CD8-positive, alpha-beta T cell (primary cell): ENCODE measurements at places on chromosomes 3 and 15.

GRCh38 chr3:124277144-124277890, 285.4 kb upstream of the ROPN1 start:
- no peak for DNase-seq

DNA sequence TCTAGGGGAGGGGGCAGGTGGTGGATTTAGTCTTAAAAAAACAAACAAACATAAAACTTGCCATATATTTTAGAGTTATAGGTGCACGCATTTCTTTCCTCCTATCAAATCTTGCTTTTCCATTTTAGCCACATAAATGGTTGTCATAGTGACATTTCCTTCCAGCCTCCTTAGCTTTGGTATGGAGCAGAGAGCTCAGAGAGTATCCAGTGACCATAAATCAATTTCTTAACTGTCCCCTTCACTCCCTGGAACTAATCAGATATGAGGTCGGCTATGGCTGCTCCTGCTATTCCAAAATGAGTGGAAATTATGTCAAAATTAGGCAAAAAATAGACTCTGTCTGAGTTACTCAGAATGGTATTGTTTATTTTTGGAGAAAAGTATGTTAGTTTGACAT, 164.5 kb downstream of the EBLN2 start:
- DNase-seq, result no peak

DNA sequence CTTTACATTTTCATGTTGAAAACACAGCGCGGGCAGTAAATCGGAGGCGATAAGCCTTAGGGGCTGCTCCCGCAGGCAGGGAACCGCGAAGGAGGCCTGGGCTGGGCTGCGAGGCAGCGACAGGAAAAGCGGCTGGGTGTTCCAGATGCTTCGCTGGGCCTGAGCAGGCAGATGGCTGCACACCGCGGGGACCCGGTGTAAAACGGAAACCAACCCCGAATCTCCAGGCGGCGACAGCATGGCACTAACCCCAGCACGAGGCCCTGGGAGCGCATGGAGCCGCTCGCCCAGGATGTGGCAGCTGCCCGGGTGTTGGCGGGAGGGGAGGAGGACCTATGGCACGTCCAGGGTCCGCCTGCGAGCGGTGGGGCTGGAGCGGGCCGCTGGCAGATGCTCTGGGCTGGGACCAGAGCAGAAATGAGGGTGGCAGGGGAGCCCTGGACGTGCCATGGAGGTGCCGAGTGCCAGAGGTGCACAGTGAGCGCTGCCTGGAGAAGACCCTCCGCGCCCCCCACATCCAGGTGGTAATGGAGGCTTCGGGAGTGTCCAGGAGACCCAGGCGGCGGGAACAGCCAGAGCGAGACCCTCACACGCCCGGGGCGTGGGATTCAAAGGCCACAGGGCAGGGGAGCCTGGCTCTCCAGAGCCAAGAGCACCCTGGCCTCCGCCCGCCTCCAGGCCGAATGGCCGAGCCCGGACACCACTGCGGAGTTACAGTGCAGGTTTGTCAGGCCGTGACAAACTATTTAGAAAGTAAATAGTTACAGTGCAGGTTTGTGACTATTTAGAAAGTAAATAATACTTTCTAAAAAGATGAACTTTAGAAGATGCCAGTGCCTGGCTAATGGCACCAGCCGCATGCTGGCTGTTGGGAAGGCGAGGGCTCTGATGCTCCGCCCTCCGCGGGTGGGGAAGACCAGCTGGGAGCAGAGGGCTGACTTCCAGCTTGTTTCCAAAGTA, 293.6 kb downstream of the OCA2 start:
- DNase-seq, result no peak

DNA sequence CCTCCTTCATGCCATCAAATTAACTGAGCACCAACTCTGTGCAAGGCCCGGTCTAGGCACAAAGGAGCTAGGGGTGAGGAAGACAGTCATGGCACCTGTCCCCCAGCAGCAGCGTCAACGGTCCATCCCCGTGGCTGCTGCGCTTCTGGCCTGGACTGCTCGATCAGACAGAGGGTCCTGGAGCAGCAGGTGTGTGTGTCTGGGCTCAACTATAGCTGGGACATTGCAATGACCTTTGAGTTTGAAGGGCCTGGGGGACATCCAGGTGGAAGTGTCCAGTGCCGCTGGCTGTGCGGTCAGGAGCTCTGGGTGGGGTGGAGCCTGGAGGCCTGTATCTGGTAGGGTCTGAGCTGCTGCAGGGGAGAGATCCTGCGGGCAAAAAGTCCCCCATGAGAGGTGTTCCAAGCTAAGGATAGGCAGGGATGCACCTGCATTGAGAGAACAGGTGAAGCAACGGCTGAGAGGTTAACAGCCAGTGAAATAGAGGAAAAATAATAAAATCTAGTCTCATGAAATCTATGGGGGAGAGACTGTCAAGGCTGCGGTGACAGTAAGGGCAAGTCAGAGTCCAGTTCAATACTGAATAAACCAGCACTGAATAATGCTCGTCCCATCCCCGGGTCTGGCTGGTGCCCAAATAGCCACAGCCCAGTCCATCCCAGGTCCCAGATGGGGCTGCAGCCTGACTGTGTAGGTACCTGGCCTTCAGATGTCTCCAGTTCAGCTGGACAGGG, 25.4 kb upstream of the SLC41A3 start:
- DNase-seq, result no peak

GRCh38 chr3:51712511-51712931, 5.7 kb downstream of the GRM2 start:
- DNase-seq, result no peak

DNA sequence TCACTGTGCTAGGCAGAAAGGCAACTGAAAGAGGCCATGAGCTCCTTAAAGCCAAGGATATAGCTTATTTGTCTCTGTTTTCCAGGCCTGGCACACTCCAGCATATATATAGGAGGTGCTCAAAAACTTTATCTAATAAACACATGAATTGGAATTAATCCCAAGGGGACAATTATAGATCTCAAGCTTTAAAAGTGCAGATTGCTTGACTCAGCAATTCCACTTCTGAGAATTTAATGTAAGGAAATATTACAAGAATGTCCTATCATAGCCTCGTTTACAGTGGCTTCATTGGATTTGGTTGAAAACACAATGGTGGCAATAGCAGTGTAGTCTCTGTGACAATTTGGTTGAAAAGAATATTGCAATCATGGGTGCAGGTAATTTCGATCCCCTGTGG, 267.3 kb downstream of the SHQ1 start:
- no peak for DNase-seq

- peak; percentile 68 for DNase-seq
Observed at GRCh38 chr3:106033654-106034053, 164.8 kb upstream of the CBLB start.

- no peak for DNase-seq
Observed at GRCh38 chr3:186882150-186882524, 39.6 kb downstream of the ADIPOQ start.

- no peak for DNase-seq
Observed at GRCh38 chr3:14323401-14324223, 78.8 kb upstream of the SLC6A6 start.

DNA sequence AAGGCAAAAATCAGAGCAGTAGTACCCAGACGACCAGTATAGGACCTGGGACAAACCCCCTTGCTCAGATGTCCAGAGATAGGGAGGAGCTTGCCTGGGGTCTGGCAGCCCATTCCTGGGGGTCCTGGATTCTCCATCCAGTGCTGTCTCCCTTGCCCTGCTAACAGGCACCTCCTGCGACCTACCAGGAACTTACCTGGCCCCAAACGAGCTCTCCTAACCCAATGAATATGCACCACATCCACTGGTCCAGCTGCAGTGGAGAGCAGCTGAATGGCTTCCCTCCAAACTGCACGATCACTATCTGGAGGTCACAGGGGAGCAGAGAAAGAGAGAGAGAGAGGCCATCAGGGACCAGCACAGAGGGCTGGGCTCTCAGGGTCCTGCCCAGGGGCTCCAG, 19.1 kb upstream of the SEC13 start:
- DNase-seq, result no peak

- no peak for DNase-seq
Observed at GRCh38 chr3:54240-54639, 142.3 kb upstream of the CHL1 start.

- no peak for DNase-seq
Observed at GRCh38 chr3:197420115-197420514, 121.7 kb upstream of the DLG1 start.

DNA sequence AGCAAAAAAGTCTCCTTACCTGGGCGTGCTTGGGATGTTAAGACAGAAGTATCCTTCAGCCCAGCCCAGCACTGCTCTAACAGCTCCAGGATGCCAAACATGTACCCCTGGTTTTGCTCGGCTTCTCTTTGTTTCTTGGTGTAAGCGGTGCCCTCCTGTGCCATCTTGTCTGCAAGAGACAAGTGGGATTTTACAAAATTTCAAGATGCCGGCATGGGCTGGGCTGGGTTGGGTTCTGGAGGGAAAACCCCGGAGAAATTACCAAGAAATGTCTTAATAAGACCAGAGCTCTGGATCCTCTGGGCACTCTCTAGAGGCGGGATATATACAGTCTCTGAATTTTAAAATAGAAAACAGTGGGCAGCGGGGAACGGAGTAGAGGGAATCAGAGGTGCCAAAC, 4.6 kb upstream of the SOX14 start:
- DNase-seq, result no peak

- DNase-seq, result no peak
Observed at GRCh38 chr3:175287361-175287963, 428.3 kb downstream of the NAALADL2 start.

DNA sequence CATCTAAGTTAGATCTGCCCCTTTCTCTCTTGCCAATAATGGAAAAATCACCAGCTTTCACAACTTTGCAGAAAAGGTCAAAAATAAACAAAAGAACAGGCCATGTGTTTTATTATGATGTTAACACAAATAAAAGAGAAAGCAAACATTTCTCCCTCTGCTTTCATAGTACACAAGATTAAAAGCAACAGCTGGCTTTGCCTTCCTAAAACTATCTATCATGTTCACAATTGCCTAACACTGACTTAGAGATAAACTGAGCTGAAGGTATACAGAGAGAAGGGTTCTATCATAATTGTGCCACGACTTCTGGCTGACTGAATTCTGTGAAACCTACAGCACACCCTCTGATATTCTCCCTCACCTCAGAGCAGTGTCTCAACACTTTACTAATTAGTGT, 29.4 kb downstream of the AADAC start:
- DNase-seq, result no peak

- DNase-seq, result no peak
Observed at GRCh38 chr3:107514453-107514852, 8.3 kb upstream of the BBX start.

DNA sequence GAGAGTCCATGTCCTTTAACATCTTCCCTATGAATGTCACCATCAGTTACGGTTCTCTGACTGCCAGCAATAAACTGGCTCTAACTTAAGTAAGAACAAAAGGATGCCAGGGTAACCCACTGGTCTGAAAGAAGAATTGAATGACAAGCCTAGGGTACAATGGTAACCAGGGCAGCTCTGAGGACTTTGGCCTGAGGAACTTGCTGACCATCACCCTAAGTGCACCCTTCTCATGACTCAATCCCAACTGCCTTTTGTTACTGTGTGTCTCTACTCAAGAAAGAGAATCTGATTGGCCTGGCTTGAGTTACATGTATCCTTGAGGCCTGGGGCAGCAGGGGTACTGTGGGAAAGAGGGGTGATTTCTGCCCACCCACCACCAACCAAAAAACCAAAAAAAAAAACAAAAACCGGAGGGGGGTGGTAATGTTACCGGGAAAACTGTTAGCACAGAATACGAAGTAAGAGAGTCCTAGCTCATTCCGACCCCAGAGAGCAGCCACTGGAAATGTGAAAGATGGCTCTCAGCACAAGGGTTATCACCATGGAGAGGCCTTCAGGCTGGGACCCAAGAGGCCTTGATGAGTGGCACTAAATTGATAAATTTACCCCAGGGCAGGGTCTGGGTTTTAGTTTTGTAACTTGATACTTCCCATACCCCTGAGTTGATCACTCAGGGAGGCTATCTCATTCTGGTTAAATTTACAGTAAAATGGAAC, 9.3 kb upstream of the SLC28A1 start:
- no peak for DNase-seq

DNA sequence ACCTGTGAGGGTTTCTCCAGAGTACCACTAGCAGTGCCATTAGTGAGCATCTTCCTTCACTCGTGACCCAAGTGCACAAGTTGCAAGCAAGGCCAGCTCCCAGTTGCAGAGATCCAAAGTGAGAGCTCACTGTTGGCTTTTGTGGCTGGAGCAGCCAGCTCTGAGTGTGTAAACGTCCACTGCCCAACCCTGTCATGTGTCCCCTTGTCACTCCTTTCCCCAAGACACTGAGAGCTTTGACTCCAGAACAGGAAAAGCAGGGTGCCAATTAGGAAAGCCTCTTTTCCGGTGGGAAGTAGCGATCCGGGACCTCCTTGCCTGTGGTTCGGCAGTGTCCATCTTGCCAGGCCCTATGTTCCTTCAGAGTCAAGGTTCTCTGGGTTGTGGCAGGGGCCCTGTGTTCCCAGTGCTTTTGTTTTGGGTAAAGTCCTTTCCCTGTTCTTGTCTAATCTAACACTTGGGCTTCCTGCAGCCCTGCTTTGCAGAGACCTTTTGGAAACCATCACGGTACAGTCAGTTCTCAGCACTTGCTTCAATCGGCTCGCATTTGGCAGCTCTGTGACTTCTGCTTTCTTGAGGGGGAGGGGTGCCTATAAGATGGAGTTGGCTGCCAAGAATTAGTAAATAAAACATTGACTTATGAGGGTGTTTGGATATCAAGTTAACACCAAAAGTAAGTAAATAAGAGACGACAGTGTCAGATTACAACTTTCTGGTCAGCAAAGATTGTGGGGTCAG, 90.5 kb downstream of the DNASE1L3 start:
- no peak for DNase-seq

DNA sequence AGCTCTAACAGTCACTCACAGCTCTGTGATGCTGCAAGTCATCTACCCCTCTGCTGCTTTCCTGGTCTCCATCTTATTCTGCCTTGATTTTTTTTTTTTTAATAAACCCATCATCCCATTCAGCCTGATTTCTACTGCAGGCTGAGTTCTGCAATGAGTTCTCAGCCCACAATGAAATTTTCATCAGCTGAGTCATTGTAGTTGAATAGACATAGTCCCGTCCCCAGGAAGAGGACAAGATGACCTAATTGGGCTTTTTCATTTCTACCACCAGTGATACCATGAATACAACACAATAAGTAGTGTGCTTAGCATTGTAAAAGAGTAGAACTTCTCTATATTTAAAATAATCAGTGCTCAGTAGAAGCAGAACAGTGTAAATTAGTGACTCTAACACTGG, 59.3 kb downstream of the C3orf85 start:
- no peak for DNase-seq

DNA sequence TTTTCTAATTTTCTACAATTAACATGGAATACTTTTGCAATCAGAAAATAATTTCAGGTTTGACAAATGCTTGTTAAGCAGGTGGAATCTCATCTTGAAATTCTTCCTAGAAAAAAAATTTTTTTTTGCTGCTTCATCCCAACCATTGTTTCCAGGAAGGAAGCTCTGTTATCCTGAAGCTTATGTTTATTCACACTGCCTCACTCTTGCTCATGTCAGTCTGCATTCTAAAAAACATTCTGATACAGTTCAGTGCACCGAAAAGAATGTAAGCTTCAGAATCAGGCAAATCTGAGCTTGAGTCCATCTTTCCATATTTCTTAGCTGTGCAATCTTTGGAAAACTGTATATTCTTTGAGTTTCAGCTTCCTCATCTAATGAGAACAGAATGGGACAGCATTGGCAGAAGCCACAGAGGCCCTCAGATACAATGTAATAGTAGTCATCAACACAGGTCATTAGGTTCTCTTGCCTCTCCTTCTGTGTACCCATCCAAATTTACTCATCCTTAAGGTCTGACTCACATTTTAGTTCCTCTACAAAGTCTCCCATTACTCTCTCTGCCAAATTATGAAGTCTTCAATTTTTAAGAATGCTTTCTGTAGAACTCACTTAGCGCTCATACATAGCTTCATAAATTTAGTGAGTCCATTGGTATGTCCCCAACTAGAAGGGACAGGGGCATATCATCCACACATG, 881.8 kb upstream of the NR2F2 start:
- no peak for DNase-seq
